ENCODE measurements at places on chromosomes 2 and 18. TPM values are rescaled to one million over a fixed set of nuclear protein-coding genes. Genes with fewer than 3 reads are reported as not detected.

SERPINB5 gene
- 34.0 TPM for total RNA-seq

CAPN13 gene
- 11.8 TPM for total RNA-seq

DAW1 gene
- total RNA-seq = 2.4 TPM

- no peak for DNase-seq
Measured at GRCh38 chr2:98985905-98986666, 50.1 kb upstream of the CRACDL start.

- no peak for DNase-seq
Measured at GRCh38 chr2:48015421-48015820, 109.1 kb upstream of the FBXO11 start.

DNA sequence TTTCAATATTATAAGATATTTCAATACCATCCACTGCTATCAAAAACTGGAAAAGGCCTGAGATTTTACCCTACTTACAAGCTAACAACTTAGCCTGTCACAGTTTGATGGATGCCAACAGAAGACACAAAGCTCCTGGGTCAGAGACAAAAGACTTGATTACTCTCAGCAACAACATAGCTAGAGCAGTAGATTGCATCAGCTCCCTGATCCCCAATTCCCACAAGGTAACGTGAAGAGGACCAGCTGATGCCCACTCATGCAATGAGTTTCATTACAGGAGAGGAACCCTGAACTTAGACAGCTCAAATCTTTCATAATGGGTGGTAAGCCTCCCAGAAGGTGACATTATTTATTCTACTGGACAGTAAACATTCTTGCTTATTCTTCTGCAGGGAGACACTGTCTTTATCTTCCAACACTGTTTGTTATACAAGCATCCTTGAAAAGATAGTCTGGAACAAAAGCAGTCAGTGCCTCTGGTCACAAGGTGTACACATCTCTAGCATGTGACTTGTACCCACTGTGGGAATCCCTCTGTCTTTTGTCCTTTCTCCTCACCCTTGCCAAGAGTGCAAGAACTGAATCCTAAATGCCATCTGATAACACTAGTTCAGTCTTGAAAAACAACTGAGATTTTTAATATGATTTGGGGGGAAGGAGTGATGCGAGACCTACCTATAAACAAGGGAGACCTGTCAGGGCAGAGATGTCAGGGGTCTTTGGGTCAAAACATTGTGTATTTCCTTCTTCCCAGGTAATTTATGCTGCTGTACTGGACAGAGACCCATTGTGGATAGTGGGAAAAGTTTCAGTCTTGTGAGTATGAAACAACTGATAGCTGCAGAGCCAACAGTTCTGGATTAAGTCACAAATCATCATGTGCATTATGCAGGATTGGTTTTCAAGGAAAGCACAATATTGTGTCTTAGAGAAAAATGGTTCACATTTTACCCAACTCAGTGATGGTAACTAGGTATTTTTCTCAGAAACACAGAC is 102.4 kb downstream of the AOX1 start:
- no peak for DNase-seq
